Activated CD4-positive, alpha-beta memory T cell treated with anti-CD3 and anti-CD28 coated beads, Interleukin-2, amount 10 ng/mL, durations not matched to agents 7 days and 5 days (primary cell): ENCODE measurements at places on chromosomes 4 and X. TPM values are rescaled to one million over a fixed set of nuclear protein-coding genes. Genes with fewer than 3 reads are reported as not detected.
A peak's percentile ranks its signal among the peaks of the same experiment; 100 is the strongest.

CSAG2 gene
- 1.3 TPM for total RNA-seq

GRCh38 chr4:73454920-73455319 is 18.9 kb downstream of the AFP start:
- no peak for DNase-seq

DNA sequence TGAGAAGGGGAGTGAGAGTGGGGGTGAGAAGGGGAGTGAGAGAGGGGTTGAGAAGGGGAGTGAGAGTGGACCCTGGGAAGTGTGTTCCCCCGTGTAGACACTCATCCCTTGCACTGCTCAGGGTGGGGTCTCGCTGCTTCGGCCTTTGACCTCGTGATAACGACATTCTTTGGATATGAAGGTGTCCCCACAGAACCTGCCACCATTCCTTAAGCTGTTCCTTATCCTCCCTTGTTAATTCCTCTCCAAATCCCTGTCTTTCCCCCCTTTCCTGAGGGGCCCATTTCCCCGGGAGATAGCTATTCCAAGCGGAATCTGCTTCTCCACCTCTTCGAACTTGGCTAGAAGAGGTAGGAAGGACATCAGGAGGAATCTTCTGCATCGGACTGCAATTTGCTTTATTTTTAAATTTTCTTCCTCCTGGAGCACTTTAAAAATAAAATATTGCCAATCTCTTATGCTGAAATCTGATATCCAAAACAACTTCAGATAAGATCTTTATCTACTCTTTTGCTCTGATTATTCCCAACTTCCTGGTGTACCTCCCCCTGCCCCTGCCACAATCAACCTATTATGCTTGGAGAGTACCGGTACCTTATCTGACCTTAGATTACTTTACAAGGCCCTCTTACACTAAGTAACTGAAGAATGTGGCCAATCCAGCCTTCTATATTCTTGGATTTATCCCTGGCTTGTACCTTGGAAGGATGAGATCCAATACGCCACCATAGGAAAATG is 15.6 kb downstream of the TRIML1 start:
- DNase-seq: no peak

OFD1 gene
- total RNA-seq: 47.3 TPM

JCHAIN gene
- total RNA-seq: 0.35 TPM

GRCh38 chr4:22720091-22720490 is 27.4 kb downstream of the GBA3 start:
- DNase-seq: no peak

- no peak for DNase-seq
Observed at GRCh38 chrX:124506066-124506465, 159.7 kb downstream of the SH2D1A start.

- no peak for DNase-seq
Observed at GRCh38 chrX:124010157-124010556, 48.7 kb downstream of the STAG2 start.

STARD8 gene
- total RNA-seq: 3.5 TPM

DNA sequence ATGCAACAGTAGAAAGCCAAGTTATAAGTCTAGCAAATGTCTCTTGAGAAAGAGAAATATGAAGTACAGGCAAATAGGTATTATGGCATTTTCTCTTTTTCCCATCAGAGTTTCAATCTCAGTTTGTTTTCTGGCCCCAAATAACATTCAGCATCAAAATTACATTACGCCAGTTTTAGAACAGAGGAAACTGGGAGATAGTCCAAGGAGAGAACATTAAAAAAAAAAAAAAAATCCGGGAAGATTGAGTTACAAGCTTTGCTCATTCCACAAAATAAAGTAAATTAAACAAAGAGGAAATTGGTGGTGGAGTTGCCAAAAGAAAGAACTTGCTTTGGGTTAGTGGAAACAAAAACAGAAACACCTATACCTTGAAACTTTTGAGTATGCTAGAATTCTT is 50.4 kb upstream of the IL13RA2 start:
- no peak for DNase-seq

MAGEA1 gene
- not detected for total RNA-seq

IBSP gene
- total RNA-seq: not detected

DNA sequence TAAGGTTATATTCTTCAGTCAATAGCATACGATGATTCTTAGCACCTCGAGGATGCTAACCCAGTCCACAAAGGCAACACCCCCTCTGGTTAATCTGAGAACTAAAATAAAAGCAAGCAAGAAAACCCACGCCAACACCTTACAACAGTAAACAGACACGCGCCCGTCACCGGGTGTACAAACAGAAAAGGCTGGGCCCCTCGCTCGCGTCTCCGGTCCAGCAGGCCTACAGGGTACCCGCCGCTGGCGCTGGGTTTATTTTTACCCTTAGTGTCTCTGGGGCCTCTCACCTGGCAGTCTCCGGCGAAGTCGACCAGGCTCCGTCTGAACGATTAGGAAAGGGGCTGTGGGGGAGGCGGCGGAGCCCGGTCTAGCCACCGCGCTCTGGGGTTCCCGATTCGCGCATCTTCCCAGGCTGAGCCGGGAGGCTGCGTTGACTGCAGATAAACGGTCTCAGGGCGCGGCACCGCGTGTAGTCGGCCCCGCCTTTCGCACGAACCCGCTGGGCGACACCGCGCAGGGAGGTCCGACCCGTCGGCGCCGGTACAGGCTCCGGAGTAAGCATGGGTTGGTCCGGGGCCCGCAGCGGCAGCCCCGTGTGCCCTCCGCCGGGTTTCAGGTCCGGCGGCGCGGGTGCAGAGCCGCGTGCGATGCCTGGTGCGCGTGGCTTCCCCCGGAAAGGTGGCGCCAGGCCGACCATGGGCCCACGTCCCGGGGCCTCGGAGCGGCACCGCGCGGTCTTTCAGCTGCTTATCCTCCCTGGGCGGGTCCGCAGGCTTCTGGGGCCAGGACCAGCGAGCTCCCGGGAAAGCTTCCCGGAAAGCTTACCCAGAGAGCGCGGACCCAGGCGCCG is 441 bp downstream of the SLC9B2 start:
- peak; percentile 66 for DNase-seq

GRCh38 chrX:136765821-136766356 is 14.8 kb downstream of the ARHGEF6 start:
- no peak for DNase-seq

- no peak for DNase-seq
Observed at GRCh38 chr4:10239982-10240654, 123.5 kb upstream of the WDR1 start.

TEX11 gene
- total RNA-seq: not detected

DNA sequence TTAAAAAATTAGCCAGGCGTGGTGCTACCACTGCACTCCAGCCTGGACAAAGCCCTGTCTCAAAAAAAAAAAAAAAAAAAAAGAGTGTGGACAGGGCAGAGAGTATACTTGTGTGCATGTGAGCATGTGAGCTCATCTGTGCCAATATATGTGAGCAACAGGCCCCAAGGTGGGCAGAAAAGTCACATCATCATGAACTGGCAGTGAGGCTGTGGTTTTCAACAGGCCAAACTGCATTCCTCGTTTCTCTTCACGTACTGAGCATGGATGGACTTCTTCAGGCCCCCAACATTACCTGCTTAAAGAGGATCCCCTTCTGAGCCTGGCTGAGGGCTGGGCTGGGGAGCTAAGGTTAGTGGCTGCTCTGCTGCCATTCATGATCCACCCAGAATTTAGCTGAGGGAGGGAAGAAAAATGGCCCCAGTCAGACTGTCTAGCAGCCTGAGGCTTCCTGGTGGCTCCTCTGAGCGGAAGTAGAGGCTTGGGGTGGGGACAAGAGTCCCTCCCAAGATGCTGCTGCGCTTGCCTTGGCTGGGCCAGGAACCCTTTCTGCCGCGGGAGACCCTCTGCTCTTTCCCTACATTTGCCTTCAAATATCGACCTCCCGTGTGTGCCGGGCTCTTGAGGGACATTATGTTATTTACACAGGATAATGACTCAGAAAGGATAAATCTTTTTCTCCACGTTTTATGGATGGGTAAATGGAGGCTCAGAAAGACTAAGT is 55.0 kb downstream of the DIPK2B start:
- DNase-seq: no peak

GRCh38 chr4:30744957-30745640 is 24.9 kb downstream of the PCDH7 start:
- DNase-seq: no peak

GRCh38 chr4:159390648-159391047 is 287.8 kb downstream of the RAPGEF2 start:
- DNase-seq: no peak
